GM03348 (cell line): ENCODE measurements at places on chromosomes 6 and 20.

DNA sequence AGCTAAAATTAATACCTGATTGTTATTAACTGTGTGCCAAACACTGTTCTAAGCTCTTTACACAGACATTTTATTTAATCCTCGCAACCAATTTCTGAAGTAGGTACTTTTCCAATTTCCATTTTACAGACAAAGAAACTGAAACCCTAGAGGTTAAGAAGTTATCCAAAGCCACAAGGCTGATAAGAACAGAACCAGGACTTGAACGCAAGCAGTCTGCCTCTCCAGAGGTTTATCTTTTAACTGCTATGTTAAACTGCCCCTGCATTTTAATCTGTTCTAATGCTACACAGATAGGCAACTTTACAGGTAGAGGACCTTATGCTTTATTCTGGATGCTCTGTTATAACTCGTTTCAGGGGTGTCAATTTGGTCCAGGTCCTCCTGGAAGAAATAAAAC lies 118.2 kb downstream of the SLC16A10 start:
- no peak for DNase-seq

GRCh38 chr20:3935295-3935955 lies 46.2 kb downstream of the PANK2 start:
- peak; percentile 56 for DNase-seq

DNA sequence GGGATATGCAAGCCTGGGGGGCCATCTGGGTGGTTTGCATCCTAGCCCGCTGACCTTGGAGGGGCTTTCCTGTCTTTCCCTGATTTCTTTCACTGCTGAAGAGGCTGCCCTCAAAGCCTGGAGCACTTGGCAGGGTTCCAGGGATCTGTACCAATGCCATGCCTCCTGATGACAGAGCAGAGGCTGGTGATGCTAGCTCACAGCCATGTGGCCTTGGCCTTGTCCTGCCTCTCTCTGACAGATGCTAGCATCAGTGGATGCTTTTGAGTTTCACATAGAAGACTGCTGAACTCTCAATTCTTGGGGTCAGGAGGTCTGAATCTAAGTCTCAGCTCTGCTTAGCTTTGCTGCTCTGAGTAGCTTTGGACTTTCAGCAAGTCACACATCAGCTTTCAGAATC lies 21.9 kb upstream of the RREB1 start:
- peak; percentile 13 for DNase-seq

GRCh38 chr6:12371151-12371550 lies 81.0 kb downstream of the EDN1 start:
- DNase-seq, result no peak

DNA sequence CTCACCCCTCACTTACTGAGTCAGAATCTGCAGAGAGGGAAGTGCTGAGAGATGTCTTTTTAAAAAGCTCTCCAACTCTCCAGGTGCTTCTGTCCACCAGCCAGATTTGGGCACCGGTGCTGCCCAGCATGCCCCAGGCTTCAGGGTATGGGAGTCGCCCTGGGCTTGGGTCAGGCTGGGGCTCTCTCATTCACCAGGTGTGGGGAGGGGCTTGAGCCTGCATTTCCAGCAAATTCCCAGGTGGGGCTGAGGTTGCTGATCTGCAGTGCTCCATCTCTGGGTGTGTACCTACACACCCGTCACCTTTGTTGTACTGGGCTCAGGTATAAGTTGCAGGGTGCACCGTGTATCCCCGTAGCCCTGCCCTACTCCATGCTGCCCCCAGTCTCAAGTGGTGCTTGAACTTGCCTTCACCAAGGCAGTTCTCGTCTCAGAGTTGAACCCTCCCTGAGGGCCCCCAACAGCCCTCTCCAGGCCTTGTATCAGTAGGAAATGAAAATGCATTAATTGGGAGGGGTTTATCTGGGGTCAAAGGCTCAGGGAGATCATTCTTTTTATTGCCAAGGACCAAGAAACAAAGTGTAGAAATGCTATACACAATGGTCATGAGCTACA lies 23.5 kb downstream of the PPP1R3G start:
- no peak for DNase-seq

DNA sequence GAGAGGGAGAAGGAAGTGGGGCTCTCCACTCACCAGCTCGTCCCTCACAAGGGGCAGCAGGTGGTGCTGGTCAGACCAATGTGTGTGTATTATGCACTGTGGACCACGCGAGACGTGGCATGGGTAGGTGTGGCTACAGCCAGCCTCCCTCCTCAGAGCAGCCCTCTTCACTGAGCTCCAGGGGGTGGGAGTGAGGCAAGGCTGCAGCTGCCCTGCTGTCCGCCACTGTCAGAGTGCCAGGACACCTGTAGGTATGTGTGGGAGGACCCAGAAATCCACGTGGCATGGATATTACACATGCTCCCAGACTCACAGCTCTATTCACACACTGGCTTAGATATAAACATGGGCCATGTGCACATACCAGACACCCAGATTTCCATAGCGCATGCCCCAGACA lies 90.3 kb downstream of the VEGFA start:
- no peak for DNase-seq
